ENCODE measurements at places on chromosomes 1 and 21. TPM values are rescaled to one million over a fixed set of nuclear protein-coding genes. Genes with fewer than 3 reads are reported as not detected.

GRCh38 chr1:19424651-19425570 lies 60.4 kb downstream of the CAPZB start:
- DNase-seq: no peak

GRCh38 chr1:243942196-243943150 lies 92.4 kb upstream of the AKT3 start:
- no peak for DNase-seq

GRCh38 chr1:155192346-155193274 lies 15.1 kb downstream of the THBS3 start:
- DNase-seq: no peak

DNA sequence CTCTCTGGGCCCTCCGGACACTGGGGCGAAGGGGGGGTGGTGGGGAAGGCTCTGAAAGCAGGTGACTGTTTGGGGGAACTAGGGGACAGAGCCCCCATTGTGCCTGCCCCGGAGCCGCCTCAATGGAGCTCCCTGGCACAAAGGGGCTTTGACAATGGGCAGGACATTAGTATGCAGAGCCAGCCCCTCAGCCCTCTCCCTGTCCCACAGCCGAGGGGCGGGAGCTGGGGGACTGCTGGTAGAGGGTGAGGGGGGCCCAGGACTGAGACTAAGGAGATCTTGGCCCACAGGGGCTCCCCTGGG lies 7.8 kb downstream of the KCNJ10 start:
- no peak for DNase-seq

DNA sequence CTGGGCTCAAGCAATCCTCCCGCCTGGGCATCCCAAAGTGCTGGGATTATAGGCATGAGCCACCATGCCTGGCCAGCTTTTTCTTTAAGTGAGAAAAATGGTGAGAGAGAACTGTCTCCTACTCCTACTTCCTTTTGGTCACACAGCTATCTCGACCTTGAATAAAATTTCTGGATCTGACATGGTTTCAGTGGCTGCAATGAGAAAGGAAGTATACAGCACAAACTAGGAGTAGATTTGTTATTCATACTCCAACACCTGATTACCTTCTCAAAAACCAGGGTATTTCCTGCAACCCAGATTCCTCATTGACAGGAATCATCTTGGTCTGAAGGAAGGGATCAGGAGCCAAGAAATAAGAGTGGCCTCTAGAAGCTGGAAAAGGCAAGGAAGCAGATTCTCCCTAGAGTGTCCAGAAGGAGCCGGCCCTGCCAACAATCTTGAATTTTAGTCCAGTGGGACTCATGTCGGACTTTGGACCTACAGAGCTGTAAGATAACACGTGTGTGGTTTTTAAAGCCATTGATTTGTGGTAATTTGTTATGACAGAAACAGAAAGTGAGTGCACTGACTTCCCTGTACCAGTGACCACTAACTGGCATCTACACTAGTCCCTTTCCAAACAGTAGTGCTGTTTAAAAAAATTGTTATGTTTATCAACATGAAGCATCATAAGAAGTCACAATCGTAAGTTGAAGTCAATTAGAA lies 516.6 kb downstream of the SMYD3 start:
- no peak for DNase-seq

DNA sequence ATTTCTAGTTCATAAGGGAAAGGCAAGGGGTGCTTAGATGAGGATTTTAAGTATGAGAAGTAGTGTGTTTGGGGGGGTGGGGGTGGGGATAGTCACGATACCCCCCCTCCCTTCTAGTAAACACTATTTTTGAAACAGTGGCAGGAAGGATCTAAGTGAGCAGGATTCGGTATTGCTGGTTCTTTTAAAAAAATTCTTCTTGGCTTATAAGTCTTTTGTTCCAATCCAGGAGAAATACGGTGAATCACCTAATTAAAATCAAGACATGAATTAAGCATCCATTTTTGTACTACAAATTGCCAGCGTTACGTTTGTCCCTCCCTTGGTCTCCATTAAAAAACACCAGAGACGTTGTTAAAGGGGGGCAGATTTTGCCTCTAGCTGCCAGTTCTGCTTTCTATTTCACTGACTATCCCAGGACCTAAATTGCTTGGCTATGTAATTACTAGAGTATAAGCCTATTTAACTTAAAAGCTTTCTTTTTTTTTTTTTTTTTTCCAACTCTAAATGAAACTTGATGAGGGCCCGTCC lies 911 bp downstream of the LMO4 start:
- DNase-seq: peak; percentile 42

- no peak for DNase-seq
These were observed 28.0 kb downstream of the NUAK2 start for GRCh38 chr1:205293350-205294074.

TNN gene
- not detected for total RNA-seq

CFHR5 gene
- not detected for total RNA-seq

GRCh38 chr1:39858315-39858714 lies 25.0 kb downstream of the TRIT1 start:
- no peak for DNase-seq

GRCh38 chr1:245503548-245503947 lies 348.8 kb downstream of the KIF26B start:
- DNase-seq: no peak

DNA sequence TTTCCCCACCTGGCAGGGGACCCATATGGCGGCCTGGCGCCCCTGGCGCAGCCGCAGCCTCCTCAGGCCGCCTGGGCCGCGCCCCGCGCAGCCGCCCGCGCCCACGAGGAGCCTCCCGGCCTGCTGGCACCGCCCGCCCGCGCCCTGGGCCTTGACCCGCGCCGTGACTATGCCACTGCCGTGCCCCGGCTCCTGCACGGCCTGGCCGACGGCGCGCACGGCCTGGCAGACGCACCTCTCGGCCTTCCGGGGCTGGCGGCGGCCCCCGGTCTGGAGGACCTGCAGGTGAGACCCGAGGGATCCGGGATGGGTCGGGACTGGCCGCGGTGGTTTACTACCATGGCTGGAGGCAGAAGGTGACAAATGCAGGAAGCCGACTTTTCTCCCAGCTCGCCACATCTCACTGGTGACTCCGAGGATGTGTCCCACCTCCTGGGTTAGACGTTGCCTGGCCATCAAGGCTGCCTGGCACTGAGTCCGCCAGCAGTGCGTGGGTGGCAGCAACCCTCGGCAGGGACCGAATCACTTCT lies 1.1 kb downstream of the TFAP2E start:
- DNase-seq: no peak

F13B gene
- total RNA-seq: not detected

DNA sequence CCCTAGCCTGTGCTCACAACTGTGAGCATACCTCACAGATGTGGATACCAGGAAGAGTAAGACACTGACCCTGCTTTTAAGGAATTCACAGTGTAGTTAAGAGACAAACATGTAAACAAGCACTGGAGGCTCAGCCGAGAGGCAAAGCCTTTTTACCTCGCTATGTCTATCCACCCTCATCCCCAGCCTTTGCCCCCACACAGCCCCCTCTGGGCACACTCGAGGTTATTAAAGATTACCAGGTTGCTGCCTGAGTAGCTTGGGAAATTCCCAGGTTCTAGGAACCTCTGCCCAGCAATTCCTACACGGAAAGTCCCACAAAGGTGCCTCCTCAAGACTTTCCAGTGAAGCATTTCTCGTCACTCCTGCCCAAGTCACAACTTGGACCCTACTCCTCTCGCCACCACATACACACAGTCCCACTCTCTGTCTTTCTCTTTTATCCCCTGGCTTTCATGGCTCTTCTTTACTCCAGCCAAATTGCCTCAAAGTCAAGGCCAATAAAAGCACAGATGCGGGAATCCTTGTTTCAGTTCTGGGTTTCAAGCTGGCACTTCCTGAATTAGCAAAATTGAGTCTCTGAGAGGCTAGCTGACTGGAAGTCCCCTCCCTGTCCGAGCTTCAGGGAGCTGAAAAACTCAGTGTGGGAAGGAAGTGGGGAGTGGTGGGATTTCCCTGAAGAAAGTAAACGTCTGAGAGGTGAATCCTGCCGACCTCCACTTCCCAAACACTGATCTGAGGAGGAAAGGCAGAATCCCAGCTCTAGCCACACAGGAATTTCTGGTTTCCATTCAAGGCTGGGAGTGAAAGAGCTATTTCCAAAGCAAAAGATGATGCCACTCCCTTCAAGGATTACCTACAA lies 7.6 kb downstream of the DENND2D start:
- no peak for DNase-seq

- DNase-seq: no peak
These were observed 647 bp downstream of the SDHB start for GRCh38 chr1:17053086-17053684.

GRCh38 chr1:234584926-234585325 lies 25.1 kb downstream of the IRF2BP2 start:
- DNase-seq: peak; percentile 23

DNA sequence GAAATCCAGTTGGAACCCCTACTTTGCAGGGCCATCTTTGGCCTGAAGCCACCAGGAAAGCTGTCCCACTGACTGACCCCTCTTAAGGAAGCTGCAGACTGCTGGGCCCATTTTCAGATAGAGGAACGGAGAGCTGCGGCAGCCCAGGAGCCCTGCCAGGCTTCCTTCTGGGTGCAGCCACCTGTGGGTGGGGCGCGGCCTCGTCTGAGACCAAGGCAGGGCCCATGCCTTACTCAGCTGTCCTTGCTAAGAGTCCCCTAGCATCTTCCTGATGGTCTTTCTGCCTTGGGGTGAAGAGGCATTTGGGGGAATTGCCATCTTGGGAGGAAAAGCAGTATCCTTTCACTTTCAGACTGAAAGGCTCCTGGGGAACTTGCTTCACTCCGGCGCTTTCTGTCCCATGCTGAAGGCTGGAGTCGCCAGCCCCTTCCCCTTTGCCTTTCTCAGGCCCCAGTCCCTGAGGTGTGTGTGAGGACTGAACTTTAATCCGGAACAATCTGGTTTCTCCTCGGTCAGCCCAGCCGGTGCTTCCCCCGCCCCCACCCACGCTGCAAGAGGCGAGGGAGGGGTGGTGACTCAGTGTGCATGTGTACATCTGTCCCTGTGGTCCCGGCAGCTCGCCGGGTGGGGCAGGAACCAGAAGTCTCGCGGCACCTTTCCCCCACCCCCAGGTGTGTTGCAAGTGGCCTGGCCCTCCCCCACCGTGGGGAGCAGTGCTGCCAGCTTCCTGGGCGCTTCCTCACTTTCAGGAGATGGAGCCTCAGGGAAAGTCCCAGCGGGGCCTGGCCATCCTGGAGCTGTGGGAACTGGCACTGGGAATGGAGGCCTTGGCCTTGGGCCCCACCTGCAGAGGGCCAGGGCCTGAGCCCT lies 5.1 kb downstream of the ZC3H12A start:
- DNase-seq: peak; percentile 88

GRCh38 chr1:33096363-33097005 lies 15.5 kb downstream of the AZIN2 start:
- peak; percentile 72 for DNase-seq

DNA sequence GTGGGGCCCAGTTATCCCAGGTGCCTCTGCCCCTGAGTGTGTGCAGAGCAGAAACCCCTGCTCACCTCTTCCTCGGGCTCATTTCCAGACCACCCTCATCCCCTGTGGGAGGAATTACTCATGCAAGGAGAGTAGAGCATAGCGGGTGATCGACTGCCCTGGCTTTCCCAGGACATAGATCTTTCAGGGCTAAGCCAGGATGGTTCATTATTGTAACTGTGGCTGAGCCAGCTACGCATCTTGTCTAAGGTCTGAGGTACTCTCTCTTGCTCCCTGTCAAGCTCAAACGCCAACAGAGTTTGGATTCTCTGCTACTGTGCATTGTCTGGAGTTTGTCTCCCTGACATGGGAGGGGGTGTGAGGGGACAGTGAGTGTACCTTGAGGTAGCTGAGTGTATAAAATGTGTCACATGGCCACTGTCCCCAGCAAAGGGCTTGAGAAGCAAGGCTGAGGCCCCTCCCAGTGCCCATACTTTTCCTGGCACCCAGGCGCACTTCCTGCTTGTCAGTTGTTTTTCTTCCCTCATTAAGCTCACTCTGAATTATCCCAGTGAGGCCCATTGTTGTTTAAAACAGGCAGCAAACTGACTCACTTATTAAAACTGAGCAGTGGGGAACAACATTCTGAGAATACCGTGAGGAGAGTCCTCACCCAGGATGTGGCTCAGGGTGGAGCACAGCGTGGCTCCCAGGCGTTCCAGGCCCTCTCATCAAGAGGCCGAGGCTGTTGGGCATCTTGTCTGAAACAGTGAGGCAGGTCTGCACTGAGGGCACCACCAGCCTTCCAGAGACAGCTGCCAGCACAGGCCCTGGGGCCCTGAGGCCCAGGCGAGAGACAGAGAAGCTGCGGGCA lies 92.9 kb downstream of the LAMC2 start:
- peak; percentile 64 for DNase-seq

- no peak for DNase-seq
These were observed 33.0 kb upstream of the ID3 start for GRCh38 chr1:23592209-23592892.

GRCh38 chr21:23955135-23955843 lies 1652.0 kb downstream of the MRPL39 start:
- DNase-seq: no peak

DNA sequence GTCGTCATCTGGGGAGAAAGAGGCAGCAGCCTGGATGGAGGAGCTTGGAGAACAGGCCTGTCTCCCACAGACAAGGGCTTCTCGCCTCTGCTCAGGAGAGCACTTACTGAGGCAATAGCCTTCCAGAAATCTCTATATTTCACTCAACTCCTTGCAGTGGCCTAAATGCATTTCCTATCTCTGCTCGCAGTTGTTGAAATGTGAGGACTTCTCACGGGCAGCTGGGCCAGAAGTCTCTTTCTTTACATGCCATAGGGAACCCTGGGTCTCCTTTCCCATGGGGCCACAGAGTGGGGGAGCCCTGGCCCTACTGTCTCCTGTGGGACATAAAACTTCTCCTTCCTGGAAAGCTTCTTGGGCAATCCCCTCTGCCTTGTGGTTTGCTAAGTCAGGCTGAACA lies 43.5 kb upstream of the KIF21B start:
- DNase-seq: no peak

DNA sequence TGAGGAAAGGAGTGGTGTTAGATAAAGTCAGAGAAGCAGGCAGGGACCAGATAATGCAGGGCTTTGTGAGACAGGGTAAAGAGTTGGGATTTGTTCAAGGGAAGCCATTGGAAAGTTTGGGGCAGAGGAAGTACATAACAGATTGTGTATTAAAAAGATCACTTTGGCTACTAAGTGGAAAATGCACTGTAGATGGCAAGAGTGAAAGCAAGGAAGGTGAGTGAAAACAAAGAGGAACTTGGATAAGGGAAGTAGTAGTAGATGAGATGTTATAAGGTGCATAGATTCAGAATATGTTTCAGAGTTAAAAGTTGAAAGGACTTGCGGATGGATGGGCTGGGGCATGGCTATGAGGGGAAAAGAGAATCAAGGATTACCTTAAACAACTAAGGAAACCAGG lies 17.4 kb downstream of the MRPL39 start:
- no peak for DNase-seq

DNA sequence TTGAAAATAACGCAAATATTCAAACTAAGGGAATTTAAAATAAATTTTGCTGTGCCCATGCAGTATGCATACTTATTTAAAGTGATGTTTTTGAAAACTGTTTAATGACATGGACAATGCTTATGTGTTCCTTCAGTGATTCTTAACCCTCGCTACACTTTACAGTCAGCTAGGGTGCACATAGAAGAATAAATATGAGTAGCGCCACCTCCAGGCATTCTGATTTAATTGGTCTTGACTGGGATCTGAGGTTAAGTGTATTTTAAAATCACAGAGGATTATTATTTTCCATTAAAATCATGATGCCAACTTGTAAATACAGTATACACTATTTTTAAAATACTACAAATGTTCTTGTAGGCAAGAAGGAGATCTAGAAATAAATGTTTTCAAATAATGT lies 373.5 kb upstream of the ADGRL4 start:
- no peak for DNase-seq

All from fibroblast of lung (primary cell).